GM03348 (cell line): ENCODE measurements at places on chromosomes 11 and 22.

DNA sequence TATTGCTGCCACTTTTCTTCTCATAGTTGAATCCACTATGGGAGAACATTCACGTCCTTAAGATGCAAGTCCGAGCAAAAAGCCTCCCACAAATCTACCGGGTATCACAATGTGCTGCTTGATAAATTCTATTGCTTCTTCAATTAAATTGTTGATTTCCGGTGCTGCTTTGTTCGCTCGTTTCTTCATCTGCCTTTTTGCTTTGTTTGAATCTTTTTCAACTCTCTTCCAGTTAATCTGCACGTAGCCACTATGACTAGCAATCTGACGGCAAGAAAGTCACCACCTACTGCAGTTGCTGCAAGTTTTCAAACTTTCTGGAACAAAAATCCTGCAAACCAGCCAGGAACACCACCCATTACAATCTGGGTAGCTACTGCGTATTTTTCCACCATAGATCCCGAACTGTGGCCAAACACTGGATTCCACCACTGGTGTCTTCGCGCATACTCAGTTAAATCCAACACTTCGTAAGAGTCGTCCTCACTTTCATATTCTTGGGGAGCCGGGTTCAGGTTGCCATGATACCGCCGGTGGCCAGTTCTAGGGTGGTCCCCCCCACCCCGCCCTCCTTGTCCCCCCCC is 59.1 kb downstream of the CLMP start:
- no peak for DNase-seq

DNA sequence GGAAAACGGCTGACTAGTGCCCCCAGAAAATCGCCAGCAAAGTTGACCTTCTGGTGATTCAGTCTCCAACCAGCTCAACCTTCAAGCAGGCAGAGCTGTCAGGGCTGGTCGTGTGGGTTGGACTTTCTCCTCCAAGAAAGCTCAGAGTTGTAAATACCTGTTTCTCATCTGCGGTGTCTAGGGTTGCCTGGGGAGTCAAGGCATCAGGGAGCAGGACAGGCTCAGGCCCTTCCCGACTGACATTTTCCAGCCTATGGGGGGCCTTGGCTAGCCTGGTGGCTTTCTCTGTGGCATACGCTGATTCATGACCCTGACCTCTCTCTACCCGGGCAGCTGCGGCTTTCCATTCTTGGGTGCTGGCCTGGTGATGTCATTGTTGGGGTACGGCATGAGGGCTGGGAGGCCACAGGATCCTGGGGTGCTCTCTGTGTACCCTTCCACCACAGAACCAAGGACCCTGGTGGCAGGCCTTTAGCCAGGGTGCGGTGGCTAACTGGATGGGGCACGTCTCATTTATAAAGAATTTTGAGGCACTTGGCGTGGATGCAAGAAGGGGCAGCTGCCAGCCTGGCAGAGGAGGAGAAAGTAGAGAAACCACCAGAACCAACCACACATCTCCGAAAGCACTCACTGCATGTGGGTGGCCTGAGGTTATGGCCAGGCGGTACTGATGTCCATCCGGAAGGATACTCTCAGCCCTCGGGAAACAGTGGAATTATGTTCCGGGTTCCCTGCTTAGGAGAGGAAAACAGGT is 64.9 kb downstream of the BCR start:
- DNase-seq: no peak

GRCh38 chr11:128913806-128914205 is 22.6 kb downstream of the KCNJ5 start:
- DNase-seq: no peak

DNA sequence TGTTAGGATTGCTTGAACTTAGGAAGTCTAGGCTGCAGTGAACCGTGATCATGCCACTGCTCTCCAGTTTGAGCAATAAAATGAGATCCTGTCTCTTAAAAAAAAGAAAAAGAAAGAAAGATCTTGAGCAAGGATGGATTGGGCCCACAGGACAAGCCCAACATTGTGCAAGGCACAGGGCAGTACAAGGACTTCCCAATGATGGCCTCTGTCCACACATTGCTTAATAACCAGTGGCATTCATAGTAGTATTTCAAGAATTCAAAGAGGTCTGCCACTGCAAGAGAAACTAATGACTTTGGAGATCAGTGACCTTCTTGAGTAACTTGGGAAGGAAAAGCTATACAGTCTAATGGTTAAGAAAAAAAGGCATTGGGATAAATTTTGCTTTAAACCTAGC is 44.6 kb downstream of the SEZ6L start:
- no peak for DNase-seq

DNA sequence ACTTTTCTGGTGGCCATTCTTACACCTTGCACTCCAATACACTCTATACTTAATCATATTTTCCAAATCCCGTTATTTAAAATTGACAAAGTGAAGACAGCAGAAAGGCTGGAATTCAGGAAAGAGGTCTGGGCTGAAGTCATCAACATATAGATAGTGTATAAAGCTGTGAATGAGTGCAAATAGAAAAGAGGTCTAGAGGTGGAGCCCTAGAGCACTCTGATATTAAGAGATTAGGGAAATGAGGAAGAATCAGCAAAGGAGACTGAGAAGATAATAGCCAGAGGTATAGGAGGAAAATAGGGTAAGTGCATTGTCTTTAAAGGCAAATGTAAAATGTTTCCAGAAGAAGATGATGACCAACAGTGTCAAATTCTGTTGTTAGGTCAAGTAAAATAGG is 7.9 kb downstream of the CTR9 start:
- DNase-seq: no peak

- no peak for DNase-seq
Measured at GRCh38 chr11:113533425-113533698, 58.2 kb upstream of the DRD2 start.

DNA sequence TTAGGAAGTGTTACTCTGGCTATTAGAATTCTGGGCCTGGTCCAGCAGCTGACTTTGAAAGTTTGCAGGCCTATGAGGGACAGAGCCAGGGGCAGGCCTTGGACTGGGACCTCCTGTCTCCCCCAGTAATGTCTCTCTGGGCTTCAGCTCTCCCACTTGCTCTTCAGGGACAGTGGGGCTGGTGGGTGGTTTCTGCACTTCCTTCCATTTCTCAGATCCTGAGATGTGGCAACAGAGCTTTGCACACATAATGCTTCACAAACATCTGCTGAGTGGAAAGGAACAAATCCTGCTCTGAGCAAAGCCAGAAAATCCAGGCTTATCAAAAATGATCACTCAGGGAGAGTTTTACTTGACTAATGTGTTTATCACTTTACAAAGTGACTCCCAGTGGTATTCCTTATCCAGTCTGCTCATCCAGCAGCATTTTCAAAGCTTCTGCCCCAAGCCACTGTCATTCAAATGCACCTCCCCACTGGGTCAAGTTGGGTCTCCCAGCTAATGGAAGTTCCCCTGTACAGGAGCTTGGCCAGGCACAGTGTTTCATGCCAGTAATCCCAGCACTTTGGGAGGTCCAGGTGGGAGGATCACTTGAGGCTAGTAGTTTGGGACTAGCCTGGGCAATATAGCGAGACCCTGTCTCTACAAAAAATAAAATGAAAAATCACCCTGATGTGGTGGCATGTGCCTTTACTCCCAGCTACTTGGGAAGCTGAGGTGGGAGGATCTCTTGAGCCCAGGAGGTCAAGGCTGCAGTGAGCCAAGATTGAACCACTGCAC is 13.5 kb upstream of the OSBP2 start:
- DNase-seq: no peak

GRCh38 chr22:47592791-47593190 is 830.3 kb downstream of the TBC1D22A start:
- DNase-seq: no peak

DNA sequence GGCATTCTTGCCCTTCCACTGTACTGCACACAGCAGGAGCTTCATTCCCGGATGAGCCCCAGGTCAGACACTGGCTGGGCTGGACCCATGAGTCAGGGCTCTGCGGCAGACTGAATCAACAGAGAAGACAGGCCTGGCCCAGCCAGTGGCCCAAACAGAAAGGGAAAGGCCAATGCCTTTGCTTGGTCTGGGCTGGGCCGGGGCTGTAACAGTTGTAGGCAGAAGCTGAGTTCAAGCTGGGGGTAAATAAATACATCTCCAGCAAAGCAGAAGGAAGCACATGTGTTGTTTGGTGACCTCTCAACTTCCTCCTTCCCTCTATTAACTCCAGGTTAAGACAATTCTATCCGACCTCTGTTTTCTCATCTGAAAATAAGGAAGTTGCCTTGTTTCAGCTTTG is 1.8 kb upstream of the SMIM35 start:
- no peak for DNase-seq

DNA sequence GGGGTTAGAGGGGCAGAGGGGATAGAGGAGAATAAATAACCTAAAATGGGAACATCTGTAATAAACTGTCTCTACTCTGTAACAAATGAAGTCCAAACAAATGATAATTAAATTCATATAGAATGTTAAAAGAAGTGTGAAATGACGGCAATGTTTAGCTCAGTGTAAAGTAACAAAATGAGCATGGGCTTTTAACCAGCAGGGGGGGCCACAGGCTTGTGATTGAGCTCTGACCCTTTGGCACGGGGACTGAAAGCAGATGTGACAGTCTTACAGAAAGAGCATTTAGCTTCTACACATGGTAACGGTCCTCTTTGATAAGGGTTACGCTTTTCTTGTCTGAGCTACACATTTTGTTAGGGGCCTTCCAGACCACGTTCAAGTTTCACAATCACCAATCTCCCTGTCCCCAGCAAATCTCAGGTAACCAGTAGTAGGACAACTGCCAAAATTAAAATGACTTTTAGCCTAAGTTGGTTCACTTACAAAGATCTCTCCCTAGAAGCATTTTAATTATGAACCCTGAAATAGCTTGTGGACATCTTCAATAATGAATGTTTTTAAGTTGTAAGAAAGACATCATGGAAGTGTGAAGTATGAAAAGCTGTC is 262.5 kb downstream of the DCDC1 start:
- DNase-seq: peak; percentile 48

DNA sequence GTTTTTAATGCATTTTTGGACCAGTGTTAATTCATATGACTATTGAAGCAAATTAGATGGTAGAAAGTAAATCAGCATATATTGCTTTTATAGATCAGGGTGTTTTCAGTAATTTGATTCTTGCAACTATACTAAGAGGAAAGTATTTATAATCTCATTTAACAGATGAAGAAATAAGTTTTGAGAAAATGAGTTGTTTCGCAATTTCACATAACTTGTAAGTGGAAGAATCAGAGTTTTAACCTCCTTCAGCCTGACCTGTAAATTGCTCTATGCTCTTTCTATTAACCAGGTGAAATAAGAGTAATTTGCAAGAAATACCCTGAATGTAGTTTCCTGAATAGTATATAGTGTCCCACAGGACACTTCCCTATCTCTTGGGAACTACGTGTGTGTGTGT is 1106.8 kb upstream of the RAG2 start:
- no peak for DNase-seq

- peak; percentile 36 for DNase-seq
Measured at GRCh38 chr11:86047275-86047991, 21.5 kb downstream of the PICALM start.

GRCh38 chr11:24267014-24267413 is 229.8 kb upstream of the LUZP2 start:
- no peak for DNase-seq

- DNase-seq: no peak
Measured at GRCh38 chr11:46364056-46364455, 16.8 kb downstream of the DGKZ start.

DNA sequence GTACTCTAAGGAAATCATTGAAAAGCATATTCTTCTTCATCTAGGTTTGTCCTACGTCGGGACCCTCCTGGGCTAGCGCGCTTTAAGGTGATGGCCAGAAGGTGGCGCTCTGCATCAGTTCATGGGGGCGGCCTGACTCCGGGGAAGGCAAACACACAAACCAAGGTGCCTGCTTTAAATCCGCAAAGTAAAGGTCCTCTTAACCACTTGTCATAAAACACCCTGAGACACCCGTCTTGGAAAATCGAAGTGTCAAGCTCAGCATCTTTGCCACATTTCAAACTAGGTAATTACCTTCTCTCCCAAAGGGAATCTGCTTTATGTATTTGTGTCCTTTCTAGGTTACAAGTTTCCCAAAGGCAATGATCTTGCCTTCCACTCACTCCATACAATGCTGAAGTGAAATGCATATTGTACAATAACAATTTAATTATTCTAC is 33.9 kb downstream of the LMO2 start:
- peak; percentile 84 for DNase-seq
